Sciatic nerve (tissue), 2 donors: ENCODE measurements at places on chromosomes 1 and 21.

GRCh38 chr1:29789221-29789909 is 553.0 kb downstream of the PTPRU start:
- DNase-seq: no peak

DNA sequence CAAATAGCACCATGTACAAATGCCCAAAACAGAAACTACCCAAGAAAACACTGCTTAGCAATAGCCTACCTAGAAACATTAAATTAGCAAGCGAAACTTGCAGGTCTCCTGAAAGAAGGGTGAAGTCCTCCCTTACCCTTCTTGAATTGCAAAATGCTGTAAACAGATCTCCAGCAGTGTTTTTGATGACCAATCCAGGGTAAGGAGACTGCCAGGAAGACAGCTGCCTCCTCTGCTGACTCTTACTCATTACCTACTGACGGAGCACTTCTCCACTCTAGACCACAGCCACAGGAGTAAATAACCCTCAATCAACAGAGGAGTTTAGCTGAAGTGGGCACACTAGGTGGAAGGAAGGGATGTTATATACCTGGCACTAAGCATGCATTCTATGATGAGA is 32.2 kb upstream of the GADD45A start:
- no peak for DNase-seq

- no peak for DNase-seq
Observed at GRCh38 chr1:70864302-70864701, 183.3 kb downstream of the PTGER3 start.

DNA sequence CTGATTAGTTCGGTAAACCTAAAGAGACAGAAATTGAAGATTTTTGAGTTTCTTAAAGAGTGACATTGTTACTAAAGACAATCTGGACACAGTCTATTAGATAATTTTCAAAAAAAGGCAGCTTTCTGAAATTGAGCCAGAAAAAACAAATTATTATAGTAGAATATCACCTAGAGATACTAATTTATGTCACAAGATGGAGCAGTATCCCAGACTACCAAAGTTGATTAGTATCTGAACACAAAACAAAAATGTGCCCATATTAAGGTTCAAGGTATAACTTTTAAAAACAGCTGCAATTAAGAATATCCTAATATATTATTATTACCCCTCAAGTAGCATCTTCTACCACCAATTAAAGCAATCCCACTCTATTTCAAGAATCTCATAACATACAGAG is 40.5 kb upstream of the SYT2 start:
- DNase-seq: no peak

DNA sequence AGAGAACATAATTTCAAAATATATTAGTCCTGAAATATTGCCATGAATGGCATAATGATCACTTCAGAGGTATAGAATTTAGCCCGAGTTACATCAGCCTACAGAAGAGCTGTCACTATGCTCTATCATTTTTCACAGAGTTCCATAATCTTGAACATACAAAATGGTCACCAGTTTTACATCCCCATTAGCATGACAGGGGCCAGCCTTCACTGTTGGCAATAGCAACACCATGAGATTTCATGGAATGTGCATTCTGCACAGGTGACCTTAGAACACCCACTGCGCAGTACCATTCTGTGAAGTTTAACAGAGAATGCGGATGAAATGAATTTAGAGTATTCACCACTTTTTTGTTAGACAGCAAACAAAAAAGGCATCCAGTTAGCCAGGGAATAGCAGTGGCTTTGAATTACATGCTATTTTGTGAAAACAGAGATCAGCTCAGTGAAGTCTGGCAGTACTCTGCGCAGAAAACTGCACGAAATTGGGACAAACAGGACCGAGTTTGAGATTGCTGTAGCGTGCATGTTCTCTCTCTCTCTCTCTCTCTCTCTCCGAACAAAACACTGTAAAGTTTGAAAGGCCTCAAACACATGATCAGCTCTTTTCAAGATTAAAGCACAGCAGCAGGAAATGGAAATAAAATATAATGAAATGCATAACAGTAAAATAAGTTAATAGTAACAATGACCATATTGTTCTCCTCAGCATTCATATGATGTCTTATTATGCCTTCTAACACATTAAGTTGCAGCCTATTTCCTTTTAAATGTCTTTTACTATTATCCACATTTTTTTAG is 349.3 kb downstream of the USH2A start:
- DNase-seq: no peak

GRCh38 chr1:67722292-67722944 is 37.4 kb downstream of the GADD45A start:
- DNase-seq: no peak
